Stimulated activated naive CD8-positive, alpha-beta T cell treated with anti-CD3 and anti-CD28 coated beads, Interleukin-15, amount 100 ng/mL, for 72 hours (primary cell): ENCODE measurements at places on chromosomes 1 and 21.

DNA sequence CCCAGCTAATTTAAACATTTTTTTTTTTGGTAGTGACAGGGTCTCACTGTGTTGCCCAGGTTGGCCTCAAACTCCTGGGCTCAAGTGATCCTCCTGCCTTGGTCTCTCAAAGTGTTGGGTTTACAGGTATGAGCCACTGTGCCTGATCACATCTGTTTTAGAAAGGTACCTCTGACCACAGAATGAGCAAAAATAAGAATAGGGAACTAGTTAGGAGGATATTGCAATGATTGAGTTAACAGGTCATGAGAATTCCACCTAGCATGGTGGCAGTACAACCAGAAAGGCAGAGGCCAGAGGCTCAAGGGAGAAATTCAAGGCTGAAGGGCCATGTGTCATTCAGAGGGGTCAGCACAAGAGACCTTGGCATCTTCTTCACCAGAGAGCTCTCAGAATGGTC is 49.6 kb downstream of the ELAPOR1 start:
- no peak for DNase-seq

- DNase-seq: no peak
Observed at GRCh38 chr1:150596976-150597375, 17.6 kb upstream of the MCL1 start.

DNA sequence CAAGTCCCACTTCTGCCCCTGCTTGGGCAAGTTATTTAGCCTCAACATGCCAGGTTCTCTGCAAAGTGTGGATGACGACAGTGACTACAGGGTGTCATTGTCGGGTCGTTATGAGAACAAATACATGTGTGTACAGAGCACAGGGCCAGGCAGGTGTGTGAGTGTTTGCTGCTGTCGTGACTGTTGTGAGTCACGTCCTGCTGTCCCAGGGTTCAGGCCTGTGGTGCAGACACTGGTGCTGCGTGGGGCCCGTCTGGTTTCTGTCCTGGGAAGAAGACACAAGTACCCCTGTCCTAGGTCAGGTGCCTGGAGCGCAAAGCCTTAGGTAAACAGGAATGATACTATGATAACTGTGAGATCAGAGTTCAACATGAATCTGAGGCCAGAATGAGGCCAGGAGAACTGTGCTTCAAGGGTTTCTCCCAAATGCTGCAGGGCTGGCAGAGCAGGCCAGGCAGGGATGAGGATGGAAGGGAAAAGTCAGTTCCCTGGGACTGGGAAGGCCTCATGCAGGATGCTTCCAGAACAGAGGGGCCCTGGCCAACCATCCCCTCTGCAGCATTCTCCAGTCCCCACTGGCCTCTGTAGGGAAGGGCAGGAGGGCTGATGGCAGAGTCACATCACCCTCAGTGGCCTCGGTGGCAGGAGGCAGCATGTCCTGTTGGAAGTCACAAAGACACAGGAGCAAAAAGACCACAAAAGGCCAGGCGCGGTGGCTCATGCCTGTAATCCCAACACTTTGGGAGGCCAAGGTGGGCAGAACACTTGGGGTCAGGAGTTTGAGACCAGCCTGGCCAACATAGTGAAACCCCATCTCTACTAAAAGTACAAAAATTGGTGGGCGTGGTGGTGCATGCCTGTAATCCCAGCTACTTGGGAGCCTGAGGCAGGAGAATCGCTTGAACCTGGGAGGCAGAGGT is 15.7 kb downstream of the GPR157 start:
- DNase-seq: no peak

DNA sequence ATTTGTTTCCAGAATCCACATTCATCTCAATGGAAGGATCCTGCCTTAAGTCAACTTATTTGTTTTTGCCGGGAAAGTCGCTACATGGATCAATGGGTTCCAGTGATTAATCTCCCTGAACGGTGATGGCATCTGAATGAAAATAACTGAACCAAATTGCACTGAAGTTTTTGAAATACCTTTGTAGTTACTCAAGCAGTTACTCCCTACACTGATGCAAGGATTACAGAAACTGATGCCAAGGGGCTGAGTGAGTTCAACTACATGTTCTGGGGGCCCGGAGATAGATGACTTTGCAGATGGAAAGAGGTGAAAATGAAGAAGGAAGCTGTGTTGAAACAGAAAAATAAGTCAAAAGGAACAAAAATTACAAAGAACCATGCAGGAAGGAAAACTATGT is 2.6 kb downstream of the GADD45A start:
- DNase-seq: no peak

DNA sequence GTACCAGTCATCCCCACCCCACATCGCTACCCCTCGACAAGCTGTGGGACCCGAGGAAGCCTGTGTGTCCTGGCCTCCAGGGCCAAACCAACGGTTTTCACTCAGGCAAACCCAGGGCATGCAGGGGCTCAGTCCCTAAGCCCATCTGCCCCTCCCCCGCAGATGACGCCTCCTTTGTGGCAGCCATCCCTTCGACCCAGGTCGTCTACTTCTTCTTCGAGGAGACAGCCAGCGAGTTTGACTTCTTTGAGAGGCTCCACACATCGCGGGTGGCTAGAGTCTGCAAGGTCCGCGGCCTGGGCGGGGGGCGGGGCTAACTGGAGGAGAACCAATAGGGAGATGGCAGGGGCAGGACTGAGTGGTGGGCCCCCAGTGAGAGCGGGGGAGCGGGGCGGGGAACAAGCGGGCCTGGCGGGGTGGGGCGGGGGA is 7.4 kb downstream of the SEMA4A start:
- DNase-seq: no peak

GRCh38 chr21:45074818-45075595 is 627 bp downstream of the ADARB1 start:
- peak; percentile 61 for DNase-seq

- no peak for DNase-seq
Observed at GRCh38 chr1:72241397-72241796, 40.9 kb downstream of the NEGR1 start.

DNA sequence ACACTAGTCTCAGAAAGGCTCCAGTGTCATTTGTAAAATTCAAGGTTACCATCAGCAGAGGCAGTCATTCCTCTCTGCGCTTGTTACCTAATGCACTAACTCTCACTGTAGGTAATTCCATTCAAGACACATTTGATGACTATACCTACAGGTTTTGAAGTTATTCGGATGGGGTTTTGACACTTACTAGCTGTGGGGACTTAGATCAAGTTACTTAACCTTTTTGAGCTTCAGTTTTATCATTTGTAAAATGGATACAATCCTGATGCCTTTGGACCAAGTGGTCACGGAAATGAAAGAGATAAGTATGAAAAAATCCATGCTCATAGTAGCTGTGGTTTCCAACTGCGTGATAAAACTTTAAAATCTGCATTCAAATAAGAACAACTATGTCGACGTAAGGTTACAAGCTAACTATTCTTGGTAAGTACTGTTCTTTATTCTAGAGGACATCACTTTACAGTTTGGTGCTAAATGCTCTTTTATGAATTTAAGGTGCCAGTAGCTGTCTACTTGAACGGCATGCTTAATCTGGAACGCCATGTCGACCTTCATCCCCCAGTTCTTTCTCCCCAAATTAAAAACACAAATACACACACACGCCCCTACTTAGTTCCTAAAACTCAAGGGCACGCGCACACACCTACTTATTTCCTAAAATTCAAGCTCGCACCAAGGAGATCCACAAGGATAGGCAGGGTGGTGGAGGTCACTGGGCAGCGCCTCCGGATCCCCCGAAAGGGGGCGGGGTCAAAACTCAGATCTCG is 550 bp upstream of the NFYC start:
- DNase-seq: no peak

DNA sequence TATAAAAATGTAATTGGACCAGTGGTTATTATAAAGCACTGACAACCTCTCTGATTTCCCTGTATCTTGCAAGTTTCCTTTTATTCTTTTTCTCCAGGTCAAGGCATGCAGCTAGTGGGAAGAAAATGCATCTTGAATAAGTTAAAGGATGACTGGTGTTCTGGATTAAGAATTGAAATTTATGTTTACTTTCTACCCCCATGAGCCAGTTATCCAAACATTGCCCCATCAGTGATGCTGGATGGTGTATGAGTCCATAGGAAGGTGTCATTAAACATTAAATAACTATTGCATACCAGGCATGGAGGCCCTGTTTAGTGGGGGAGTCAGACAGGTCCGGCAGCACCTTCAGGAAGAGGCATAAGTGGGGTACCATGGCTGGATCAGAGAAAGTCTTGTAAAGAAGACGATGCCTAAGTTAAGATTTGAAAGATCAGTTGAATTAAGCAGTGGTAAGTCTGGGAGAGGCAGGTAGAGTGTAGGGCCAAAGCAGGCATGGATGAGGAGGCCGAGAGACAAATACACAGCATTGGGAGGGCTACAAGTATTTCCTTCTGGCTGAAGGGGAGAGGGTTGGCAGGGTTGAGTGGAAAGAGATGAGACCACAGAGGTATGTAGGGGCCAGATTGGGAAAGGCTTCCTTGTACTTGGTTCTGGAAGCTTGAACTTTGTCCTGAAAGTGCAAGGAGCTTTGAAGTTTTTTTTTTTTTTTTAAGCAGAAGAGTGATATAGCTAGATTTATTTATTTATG is 5.7 kb downstream of the SZRD1 start:
- DNase-seq: no peak
